Stimulated activated CD4-positive, alpha-beta T cell treated with anti-CD3 and anti-CD28 coated beads, Interleukin-15, amount 100 ng/mL, for 48 hours (primary cell): ENCODE measurements at places on chromosomes 3 and 15.

GRCh38 chr3:132660052-132660810 is at the start of gene UBA5:
Gene UBA5, plus strand, starts transcription at chr3:132660329. Its CDS starts 209 bp downstream, at chr3:132660538.
- DNase-seq, result peak; percentile 65

- DNase-seq, result no peak
These were observed 355.3 kb upstream of the RORA start for GRCh38 chr15:61584410-61584809.

- DNase-seq, result no peak
These were observed 112.1 kb upstream of the ICE2 start for GRCh38 chr15:60590935-60591495.

DNA sequence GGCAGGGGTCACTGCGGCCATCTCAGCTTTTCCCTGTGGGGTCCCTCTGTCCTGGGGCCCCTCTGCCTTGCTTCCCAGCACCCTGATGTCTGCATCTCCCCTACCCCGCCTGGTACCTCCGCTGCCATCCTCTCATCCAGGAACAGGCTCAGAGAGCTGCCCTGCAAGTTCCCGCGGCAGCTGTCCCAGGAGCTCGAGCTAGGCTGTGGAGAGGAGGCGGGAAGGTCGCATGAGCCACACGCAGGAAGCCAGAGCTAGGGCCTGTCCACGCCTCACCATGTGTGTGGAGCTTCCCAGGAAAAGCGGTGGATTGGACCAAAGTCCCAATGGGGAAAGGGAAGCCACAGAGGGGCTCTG is 12.5 kb downstream of the PLA2G4B start:
- DNase-seq, result no peak

- DNase-seq, result no peak
These were observed 5.6 kb upstream of the TMEM62 start for GRCh38 chr15:43127752-43128151.

DNA sequence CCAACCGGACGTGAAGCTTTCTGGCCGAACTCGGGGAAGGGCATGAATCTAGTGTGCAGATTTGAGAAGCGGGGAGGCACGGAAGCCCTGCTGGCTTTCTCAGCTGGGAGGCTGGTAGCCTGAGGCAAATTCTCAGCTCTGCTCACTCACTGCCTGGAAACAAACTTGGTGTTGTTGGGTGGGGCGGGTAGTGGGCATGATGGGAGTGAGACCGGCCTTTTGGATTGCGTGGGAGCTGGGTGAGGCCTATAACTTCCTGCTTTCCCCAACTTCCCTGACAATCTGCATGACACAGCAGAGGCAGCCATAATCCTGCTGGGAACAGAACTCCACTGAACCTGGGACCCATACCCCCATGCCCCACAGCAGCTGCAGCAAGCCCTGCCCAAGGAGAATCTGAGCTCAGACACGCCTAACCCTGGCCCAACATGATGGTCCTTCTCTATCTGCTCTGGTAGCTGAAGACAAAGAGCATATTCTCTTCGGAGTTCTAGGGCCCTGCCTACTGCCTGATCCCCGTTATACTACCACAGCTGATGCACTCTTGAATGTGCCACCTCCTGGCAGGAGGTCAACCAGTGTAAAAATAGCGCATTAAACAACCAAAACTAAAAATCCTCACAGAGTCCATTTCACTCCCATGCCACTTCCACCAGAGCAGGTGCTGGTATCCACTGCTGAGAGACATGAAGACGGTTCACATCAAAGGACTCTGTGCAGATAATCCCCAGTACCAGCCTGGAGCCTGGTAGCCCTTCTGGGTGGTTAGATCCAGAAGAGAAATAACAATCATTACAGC is 44.7 kb downstream of the CEP70 start:
- DNase-seq, result no peak
